HFFc6 (cell line): ENCODE measurements at places on chromosomes 13 and 19.

- no peak for DNase-seq
- H3K4me3 ChIP-seq = no peak overlapping the region
- no peak overlapping the region for H3K27ac ChIP-seq
- H3K4me1 ChIP-seq = peaks cover 20% of the 10 kb centered on the region
- no peaks in the 10 kb centered on the region; the same call in 1 of the 2 replicates for H3K27me3 ChIP-seq
These were observed 165.5 kb upstream of the KLF12 start for GRCh38 chr13:74299721-74300120.

GRCh38 chr13:30864433-30865122 lies 41.5 kb upstream of the MEDAG start:
- peaks cover 62% of the 10 kb centered on the region for H3K4me1 ChIP-seq
- DNase-seq = peak; percentile 71
- peak overlapping the region; percentile 98 for H3K27ac ChIP-seq
- no peaks in the 10 kb centered on the region; the same call in 1 of the 2 replicates for H3K27me3 ChIP-seq
- H3K36me3 ChIP-seq = peaks cover 2% of the 10 kb centered on the region; the same call in 1 of the 2 replicates
- peak overlapping the region; percentile 83 for H3K4me3 ChIP-seq

DNA sequence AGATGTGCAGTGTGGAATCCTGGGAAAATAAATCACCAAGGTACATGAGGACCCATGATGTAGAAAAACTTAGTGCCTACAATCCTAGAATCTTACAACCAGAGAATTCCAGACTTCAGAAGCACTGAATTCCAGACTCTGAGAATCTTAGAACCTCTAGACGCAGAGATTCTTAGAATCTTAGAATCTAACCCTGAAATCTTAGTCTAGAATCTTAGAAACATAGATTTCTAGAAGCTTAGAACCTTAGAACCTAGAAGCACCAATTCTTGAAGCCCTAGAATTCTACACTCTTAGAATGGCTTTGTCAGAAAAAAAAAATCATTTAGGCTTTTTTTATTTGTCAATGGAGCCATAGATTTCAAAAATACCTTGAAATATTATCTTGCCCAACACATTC lies 6.0 kb downstream of the CEACAM16 start:
- no peaks in the 10 kb centered on the region for H3K4me1 ChIP-seq
- DNase-seq = no peak
- H3K27ac ChIP-seq = no peak overlapping the region
- H3K36me3 ChIP-seq = no peaks in the 10 kb centered on the region

- no peak overlapping the region for H3K4me3 ChIP-seq
- no peaks in the 10 kb centered on the region for H3K36me3 ChIP-seq
- DNase-seq = no peak
These were observed 155.0 kb upstream of the TSHZ3 start for GRCh38 chr19:31504221-31504620.

DNA sequence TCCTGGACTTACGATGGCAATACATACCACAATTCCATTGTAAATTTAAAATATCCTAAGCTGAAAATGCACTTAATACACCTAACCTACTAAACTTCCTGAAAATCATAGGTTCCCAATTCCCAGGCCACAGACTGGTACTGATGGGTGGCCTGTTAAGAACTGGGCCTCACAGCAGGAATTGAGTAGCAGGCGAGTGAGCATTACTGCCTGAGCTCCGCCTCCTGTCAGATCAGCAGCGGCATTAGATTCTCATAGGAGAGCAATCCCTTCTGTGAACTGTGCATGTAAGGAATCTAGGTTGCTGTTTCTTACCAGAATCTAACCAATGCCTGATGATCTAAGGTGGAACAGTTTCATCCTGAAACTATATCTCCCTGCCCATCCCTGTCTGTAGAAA lies 1670.2 kb upstream of the PCDH20 start:
- H3K27ac ChIP-seq = no peak overlapping the region
- no peaks in the 10 kb centered on the region for H3K27me3 ChIP-seq
- H3K36me3 ChIP-seq = no peaks in the 10 kb centered on the region
- no peak for DNase-seq

DNA sequence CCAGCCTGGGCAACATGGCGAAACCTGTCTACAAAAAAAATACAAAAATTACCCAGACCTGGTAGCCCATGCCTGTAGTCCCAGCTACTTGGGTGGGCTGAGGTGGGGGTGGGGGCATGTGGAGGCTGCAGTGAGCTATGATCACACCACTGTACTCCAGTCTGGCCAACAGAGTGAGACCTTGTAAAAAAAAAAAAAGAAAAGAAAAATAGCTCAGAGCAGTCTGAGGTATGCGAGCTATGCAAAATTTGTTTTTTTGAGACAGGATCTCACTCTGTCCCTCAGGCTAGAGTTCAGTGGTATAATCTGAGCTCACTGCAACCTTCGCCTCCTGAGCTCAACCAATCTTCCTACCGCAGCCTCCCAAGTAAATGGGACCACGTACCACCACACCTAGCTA lies 7.1 kb upstream of the TOMM40 start:
- no peak for DNase-seq
- H3K27ac ChIP-seq = peak overlapping the region; percentile 42; the same call in 1 of the 2 replicates
- H3K4me3 ChIP-seq = peak overlapping the region; percentile 45; the same call in 1 of the 2 replicates

- H3K27me3 ChIP-seq = peaks cover 4% of the 10 kb centered on the region
- no peak overlapping the region for H3K4me3 ChIP-seq
- H3K27ac ChIP-seq = no peak overlapping the region
- H3K4me1 ChIP-seq = no peaks in the 10 kb centered on the region
- no peak for DNase-seq
These were observed 468.6 kb downstream of the COG6 start for GRCh38 chr13:40123962-40124632.

DNA sequence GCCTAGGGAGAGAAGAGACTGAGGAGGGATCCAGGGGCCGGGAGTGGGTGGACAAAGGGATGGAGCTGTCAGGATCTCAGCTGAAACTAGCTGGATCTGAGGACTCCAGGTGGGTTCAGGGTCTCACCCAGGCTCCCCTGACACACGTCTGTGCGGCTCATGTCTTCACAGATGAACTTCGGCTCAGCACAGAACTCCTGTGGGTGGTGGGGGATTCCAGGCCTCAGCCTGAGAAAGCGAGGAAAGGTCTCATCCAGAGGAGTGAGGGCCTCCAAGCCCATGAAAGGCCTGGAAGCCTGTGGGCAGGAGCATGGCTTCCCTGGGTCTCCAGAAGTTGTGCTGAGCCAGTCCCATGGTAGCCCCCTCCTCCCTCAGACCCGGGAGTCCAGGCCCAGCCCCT lies 1.4 kb downstream of the CAPN12 start:
- H3K4me1 ChIP-seq = no peaks in the 10 kb centered on the region
- no peaks in the 10 kb centered on the region for H3K36me3 ChIP-seq
- no peak for DNase-seq
- peaks cover 2% of the 10 kb centered on the region for H3K27me3 ChIP-seq
- no peak overlapping the region for H3K4me3 ChIP-seq

DNA sequence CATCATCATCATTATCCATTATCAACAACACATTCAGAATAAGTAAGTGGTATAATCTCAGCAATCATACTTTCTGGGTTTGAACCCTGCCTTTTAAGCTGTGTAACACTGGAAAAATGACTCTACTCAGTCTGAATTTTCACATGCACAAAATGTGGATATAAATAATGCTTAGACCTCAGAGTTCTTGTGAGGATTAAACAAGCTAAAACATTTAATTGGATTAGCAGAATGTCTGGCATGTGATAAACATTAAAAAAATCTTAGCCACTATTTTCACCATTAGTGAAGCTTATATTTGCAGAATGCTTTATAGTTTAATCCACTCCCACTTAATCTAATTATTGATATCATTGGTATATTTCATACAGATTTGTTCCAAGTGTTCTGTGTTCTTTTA lies 412.3 kb downstream of the RFC3 start:
- H3K4me1 ChIP-seq = no peaks in the 10 kb centered on the region
- no peaks in the 10 kb centered on the region for H3K36me3 ChIP-seq
- DNase-seq = no peak

GRCh38 chr13:93169980-93170379 lies 56.6 kb upstream of the GPC6 start:
- H3K27me3 ChIP-seq = peaks cover 2% of the 10 kb centered on the region; the same call in 1 of the 2 replicates
- DNase-seq = peak; percentile 32
- no peak overlapping the region for H3K27ac ChIP-seq
- peaks cover 9% of the 10 kb centered on the region; the same call in 1 of the 2 replicates for H3K4me1 ChIP-seq
- H3K36me3 ChIP-seq = no peaks in the 10 kb centered on the region

GRCh38 chr13:111895896-111896821 lies 170.8 kb upstream of the SOX1 start:
- no peak overlapping the region for H3K4me3 ChIP-seq
- no peak for DNase-seq
- H3K27ac ChIP-seq = no peak overlapping the region
- H3K27me3 ChIP-seq = no peaks in the 10 kb centered on the region
- H3K4me1 ChIP-seq = no peaks in the 10 kb centered on the region

DNA sequence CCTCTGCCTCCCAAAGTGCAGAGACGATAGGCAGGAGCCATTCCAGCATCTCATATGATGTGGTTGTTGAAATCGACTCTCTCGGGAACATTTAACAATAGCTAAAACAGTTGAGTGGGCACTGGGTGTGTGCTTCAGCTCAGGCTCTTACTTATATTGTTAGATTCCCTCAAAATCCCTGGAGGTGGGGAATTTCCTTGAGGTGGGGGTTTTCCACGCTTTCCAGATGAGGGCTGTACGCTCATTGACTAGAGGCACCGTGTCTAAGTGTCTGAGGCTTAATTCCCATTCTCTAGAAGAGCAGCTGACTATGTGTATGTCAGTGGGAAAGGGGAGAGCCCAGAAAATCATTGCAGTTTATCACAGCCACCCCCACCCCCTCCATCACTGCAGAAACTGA lies 10.8 kb upstream of the GRAMD1A start:
- no peak for DNase-seq
- no peak overlapping the region for H3K4me3 ChIP-seq
- no peaks in the 10 kb centered on the region for H3K36me3 ChIP-seq
- H3K4me1 ChIP-seq = peaks cover 9% of the 10 kb centered on the region; the same call in 1 of the 2 replicates

- H3K27ac ChIP-seq = no peak overlapping the region
- peaks cover 23% of the 10 kb centered on the region for H3K4me1 ChIP-seq
- peaks cover 5% of the 10 kb centered on the region for H3K27me3 ChIP-seq
- no peak for DNase-seq
- H3K4me3 ChIP-seq = no peak overlapping the region
- peaks cover 14% of the 10 kb centered on the region for H3K36me3 ChIP-seq
These were observed 3.4 kb upstream of the PIK3R2 start for GRCh38 chr19:18149596-18149975.

- no peak for DNase-seq
- peak overlapping the region; percentile 29; the same call in 1 of the 2 replicates for H3K4me3 ChIP-seq
- peaks cover 70% of the 10 kb centered on the region for H3K4me1 ChIP-seq
- peaks cover 73% of the 10 kb centered on the region for H3K36me3 ChIP-seq
- H3K27ac ChIP-seq = peak overlapping the region; percentile 75
- peaks cover 57% of the 10 kb centered on the region for H3K27me3 ChIP-seq
These were observed 170.0 kb downstream of the LMO7 start for GRCh38 chr13:75806117-75806516.

- H3K27me3 ChIP-seq = no peaks in the 10 kb centered on the region; the same call in 1 of the 2 replicates
- no peak overlapping the region for H3K4me3 ChIP-seq
- H3K27ac ChIP-seq = no peak overlapping the region
These were observed 21.2 kb downstream of the PRKCSH start for GRCh38 chr19:11456659-11457058.

DNA sequence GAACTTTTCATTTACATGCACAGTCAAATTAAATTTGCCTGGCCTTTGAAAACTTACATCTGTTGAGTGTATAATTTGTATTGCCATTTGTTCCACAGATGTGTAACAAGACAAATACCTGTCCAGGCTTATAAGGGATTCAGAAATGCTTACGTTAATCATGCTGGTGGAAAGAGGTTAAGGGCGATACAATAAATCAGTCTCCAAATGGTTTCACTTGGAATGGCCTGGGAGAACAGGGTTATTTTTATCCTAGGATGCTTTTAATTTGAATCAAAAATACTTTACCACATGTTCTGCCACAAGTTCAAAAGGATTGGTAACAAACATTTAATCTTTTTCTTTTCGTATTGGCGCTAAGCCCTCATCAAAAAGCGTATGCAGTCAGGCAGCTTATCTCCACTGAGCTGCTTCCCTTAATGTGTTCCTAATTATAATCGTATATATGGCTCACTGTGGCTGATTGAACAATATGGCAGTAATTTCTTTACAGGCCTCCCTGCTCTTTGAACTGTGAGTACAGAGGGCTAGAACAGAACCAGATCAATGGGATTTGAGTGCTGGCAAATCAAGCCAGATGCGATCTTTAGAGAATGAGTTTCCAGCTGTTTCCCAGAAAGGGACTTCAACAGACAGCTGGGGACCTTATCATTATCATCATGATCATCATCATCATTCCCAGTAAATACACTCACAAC lies 425.7 kb downstream of the SPRY2 start:
- H3K4me3 ChIP-seq = no peak overlapping the region
- H3K4me1 ChIP-seq = peaks cover 55% of the 10 kb centered on the region
- H3K27ac ChIP-seq = no peak overlapping the region
- no peak for DNase-seq

DNA sequence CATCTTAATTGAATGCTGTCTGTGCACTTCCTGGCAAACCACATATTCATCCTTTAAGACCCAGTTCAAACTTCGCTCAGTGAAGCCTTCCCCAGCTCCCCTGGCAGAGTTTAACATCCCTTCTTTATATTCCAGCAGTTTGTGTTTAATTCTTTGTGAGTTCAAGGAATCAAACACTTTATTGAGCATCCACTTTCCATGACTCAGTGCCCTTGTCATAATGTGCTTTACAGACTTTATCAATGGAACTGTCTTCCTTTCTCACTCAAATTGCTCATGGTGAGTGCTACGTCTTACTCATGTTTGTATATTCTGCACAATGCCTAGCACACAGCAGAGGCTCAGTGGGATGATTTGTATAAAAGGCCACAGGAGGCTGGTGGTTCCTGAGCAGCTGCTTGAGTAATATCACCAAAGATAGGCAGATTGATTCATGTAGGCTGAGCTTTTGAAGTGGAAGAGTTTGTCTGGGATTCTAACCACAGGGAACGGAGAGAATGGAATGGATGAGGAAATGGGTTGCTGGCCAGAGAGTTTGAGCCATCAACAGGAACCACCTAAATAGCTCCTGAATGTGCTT lies 44.2 kb downstream of the SERTM1 start:
- H3K27me3 ChIP-seq = peaks cover 2% of the 10 kb centered on the region
- H3K27ac ChIP-seq = no peak overlapping the region
- H3K4me3 ChIP-seq = no peak overlapping the region
- no peak for DNase-seq

DNA sequence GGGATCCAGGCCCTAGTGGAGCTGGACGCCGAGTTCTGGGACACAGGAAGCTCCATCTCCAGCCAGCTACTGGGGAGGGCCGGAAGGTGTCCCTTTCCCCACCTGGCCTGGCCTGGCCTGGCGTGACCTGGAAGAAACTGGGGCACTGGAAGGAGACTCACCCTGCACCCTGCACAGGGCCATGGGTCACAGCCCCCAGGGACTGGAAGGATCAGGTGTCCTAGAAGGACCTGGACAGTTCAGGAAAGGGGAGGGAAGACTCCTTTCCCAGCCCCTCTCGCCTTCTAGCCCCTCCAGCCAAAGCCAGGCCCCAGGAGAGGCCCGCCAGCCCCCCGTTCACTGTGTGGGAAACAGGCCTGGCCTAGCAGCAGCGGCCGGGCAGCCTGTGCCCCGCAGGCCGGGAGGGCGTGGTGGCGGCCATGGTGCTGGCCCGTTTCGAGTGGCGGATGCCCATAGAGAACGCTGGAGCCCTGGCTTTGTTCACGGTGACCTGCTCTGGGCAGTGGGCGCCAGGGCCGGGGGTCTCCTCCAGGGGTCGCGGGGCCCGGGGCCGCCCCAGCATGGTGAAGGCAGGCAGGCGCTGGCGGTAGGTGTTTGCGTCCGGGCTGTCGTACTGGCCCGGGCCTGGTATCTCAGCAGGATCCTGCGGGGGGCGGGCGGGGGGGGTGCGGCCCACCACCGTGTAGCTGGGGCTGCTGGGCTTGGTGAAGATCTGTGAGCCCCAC lies 2.8 kb upstream of the SHC2 start:
- H3K4me1 ChIP-seq = no peaks in the 10 kb centered on the region
- no peak overlapping the region for H3K4me3 ChIP-seq
- no peaks in the 10 kb centered on the region for H3K36me3 ChIP-seq
- peaks cover 19% of the 10 kb centered on the region for H3K27me3 ChIP-seq
